ENCODE measurements at places on chromosomes 13 and 19.

DNA sequence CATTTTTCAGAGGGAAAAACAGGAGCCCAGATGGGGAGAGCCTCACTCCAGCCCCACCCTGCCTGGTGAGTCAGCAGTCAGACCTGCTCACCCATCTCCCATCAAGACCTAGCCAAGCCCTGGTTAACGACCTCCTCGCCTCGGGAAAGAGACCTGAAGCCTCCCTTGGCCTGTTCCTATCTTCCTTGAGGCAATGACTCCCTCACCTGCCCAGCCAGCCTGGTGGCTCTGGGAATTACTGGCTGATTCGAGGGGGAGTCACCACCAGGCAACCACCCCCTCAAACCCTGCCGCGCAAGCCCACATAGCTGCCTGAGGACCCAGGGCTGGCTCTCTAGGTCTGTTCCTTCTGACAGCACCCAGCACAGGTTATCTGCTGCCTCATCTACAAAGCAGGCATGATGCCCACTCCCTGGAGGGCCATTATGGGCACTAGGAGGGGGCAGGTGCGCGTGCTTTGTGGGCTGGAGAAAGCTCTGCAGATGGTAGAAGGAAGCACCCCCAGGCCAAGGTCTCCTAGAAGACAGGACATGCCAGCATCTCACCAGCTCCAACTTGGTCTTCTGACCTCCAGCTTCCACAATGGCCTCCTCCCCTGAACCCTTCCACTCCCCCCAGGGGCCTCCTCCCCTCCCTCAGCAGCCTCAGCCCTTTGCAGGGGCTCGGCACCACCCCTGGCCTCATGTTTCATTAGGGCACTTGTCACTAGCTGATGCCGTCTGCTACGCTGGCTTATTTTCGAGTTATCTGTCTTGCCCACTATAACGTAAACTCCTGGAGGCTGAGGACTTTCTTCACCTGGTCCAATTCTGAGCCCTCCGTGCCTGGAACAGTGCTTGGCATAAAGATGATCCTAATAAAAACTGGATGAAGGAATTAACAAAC lies 10.4 kb downstream of the DEDD2 start:
- no peak for DNase-seq

- no peak for DNase-seq
Measured at GRCh38 chr19:6071875-6072274, 38.4 kb downstream of the RFX2 start.

GRCh38 chr19:14562660-14563589 lies 8.9 kb downstream of the NDUFB7 start:
- no peak for DNase-seq

DNA sequence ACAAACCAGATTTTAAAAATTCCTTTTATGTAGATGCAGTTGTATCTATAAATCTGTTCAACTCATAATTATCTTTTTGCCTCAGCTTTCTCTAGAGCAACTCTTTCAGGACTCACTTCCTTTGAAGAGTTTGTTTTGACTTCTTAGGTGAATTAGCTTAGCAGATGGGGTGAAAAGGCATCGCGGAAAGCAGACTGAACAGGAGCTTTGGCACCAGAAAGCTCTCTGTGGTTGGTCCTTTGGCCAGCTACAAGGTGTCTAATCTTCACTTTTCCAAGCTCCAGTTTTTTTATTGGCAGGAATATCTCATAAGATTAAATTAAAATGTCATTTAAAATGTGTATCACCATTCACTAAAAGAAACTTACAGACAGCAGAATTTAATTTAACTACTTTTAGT lies 60.6 kb upstream of the KLF12 start:
- no peak for DNase-seq

DNA sequence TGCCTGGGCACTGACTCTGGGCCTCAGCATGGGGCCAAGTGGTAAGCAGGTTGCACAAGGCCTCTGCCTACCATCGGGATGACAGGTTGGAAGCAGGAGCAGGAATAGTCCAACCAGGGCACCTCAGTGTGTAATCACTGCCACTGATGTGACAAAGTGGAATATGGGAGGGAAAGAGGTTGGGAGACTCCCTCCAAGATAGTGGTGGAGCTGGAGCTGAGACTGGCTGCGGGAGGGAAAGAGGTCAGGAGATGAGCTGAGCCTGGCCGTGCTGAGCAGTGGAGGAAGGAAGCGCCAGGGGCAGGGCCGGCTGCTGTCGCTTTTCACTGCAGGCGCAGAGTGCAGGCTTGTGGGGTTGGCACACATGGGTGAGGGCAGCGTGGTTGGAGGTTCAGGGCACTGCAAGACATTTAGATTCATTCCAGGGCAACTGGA lies 6.8 kb downstream of the UPF3A start:
- DNase-seq, result no peak

Measured in activated CD4-positive, CD25-positive, alpha-beta regulatory T cell (primary cell).